Activated naive CD8-positive, alpha-beta T cell treated with anti-CD3 and anti-CD28 coated beads, Interleukin-2, amount 10 ng/mL, durations not matched to agents 7 days and 5 days (primary cell): ENCODE measurements at places on chromosomes 4 and X.

DNA sequence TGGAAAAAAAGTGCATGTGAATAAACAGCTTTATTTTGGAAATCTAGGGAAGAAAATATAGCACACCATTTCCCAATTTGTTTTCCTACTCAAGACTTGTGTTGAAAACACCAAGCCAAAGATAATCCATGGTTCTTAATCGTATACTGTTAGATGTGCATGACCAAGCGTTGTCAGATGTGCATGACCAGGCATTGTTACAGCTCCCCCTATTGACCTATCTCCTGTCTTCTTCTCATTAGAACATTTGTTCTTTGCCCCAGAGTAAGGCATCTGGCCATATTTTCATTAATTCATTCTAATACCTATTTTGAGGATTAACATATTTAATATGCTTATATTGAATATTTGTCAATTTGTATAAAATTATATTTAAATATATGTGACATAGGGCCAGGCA is 14.4 kb upstream of the VCX start:
- peaks cover 2% of the 10 kb centered on the region for H3K27me3 ChIP-seq
- no peak for DNase-seq
- no peaks in the 10 kb centered on the region for H3K36me3 ChIP-seq
- no peak overlapping the region for H3K27ac ChIP-seq
- H3K4me3 ChIP-seq: no peak overlapping the region

- peak overlapping the region; percentile 97 for H3K27ac ChIP-seq
- H3K4me3 ChIP-seq: peak overlapping the region; percentile 96
- peaks cover 12% of the 10 kb centered on the region for H3K36me3 ChIP-seq
Observed at GRCh38 chr4:145177906-145178538, 2.4 kb downstream of the OTUD4 start.

- H3K27ac ChIP-seq: no peak overlapping the region
- no peak for DNase-seq
- H3K4me3 ChIP-seq: no peak overlapping the region
- H3K27me3 ChIP-seq: no peaks in the 10 kb centered on the region
- no peaks in the 10 kb centered on the region for H3K4me1 ChIP-seq
Observed at GRCh38 chrX:140572724-140573123, 67.9 kb upstream of the SOX3 start.

- H3K36me3 ChIP-seq: peaks cover 50% of the 10 kb centered on the region
- peak; percentile 68 for DNase-seq
- H3K27me3 ChIP-seq: no peaks in the 10 kb centered on the region
- H3K4me3 ChIP-seq: peak overlapping the region; percentile 94
Observed at GRCh38 chr4:82372517-82373485, 990 bp downstream of the HNRNPD start.

DNA sequence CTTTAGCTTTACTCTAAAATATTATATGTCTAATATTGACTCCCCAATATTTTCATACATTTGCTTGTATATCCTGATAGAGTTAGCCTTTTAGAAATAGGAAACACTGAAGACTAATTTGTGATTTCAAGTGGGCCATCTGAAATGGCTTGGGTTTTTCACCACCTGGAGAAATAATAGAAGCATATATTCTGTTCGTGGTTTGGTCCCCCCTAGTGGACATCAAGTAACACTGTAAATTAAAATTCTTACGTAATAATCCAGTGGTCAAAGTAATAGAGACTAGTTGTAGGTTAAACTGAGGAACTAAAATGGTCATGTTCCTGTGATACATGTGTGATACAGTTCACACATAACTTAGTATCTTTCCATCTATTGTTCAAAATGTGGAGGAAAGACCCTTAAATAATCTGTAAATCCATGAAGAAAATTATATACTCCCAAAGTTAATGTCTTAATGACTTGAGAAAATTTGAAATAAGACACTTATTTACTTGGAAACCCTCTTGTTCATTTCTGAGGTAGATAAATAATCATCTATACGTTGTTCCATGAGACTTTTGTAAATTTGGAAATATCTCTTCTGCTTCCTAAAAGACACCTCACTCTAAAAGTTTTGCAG is 79.8 kb upstream of the SMARCAD1 start:
- no peak overlapping the region for H3K4me3 ChIP-seq
- H3K27me3 ChIP-seq: no peaks in the 10 kb centered on the region
- no peaks in the 10 kb centered on the region for H3K4me1 ChIP-seq
- H3K27ac ChIP-seq: no peak overlapping the region
- H3K36me3 ChIP-seq: no peaks in the 10 kb centered on the region

GRCh38 chr4:149531861-149532260 is 283.8 kb downstream of the IQCM start:
- no peaks in the 10 kb centered on the region for H3K27me3 ChIP-seq
- DNase-seq: no peak
- no peak overlapping the region for H3K27ac ChIP-seq
- H3K4me1 ChIP-seq: no peaks in the 10 kb centered on the region

DNA sequence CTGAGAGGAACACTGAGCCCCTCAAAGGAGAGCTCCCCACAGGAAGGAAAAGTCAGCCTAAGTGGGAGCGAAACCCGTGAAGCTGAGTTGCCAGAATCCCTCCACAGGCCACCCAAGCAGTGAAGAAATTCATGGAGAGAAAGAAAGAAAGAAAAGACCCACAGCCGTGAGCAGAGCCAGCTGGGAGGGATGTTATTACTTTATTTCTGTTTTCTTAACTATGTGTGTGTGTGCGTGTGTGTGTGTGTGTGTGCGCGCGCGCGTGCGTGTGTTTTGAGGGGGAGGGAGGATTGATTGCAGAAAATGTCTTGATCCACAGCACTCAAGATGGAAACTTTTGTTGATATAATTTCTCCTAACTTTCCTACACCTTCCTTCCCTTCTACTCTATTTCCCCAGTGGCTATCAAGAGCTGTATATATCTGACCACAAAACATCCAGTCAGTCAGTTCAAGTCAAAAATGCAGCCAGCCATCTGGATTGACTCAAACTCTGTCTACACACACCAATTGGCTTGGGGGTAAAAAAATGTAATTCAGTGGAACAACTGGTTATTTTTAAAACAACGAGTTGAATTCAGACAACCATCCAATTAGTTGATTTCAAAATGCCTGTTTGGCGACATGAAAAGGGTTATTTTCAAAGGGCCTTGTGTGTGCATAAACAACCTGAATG is 13.8 kb upstream of the GPC3 start:
- DNase-seq: no peak
- H3K4me3 ChIP-seq: no peak overlapping the region
- H3K36me3 ChIP-seq: no peaks in the 10 kb centered on the region
- no peak overlapping the region for H3K27ac ChIP-seq
- H3K27me3 ChIP-seq: peaks cover 3% of the 10 kb centered on the region
- no peaks in the 10 kb centered on the region for H3K4me1 ChIP-seq

- no peak for DNase-seq
- H3K27me3 ChIP-seq: no peaks in the 10 kb centered on the region
- peaks cover 17% of the 10 kb centered on the region for H3K36me3 ChIP-seq
- H3K4me3 ChIP-seq: no peak overlapping the region
- no peak overlapping the region for H3K27ac ChIP-seq
Observed at GRCh38 chr4:88745175-88745574, 47.5 kb upstream of the NAP1L5 start.

- no peak for DNase-seq
- H3K36me3 ChIP-seq: no peaks in the 10 kb centered on the region
- no peak overlapping the region for H3K27ac ChIP-seq
Observed at GRCh38 chr4:158071931-158072330, 100.9 kb downstream of the GASK1B start.

DNA sequence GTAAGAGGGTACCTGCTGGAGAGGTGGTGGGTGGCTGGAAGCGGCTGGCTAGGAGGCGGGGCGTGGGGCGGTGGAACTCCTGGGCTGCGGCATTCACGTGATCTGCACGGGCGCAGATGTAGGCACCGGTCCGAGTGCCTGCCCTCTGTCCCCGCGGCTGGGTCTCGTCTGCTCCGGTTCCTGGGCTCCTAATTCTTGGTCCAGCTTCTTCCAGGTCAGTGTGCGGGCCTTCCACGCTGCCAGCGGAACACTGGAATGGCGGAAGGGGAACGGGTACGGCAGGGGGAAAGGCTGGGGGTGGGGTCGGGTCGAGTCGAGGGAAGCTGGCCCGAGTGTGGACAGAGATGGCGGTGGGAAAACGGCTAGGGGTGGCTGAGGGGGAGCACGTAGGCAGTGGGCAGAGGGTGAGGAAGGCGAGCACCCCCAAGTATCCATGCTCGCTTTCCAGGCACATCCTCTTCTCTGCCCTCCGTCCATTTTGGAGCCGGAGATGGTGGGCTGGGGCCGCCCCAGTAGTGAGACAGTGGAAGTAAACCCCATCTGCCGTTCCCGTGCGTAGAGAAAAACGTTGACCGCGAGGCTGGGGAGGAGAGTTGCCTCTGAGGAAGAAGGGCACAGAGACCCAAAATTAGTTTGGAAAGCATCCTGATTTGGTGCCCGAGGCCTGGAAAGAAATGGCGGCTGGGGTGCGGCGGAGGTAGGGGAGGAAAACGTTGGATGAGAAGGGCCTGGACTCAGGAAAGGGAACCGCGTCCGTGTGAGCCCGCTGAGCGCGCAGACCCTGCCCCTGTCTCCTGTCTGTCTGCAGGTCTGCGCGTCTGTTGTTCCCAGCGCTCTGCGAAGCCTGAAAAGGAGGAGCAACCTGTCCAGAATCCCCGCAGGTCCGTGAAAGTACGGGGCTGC is at the start of gene TCEAL4:
TCEAL4 (plus strand) TSS at position 105 of the 903 bp plus-strand sequence. CDS start 1,161 bp downstream, outside the sequence.
- peak; percentile 35 for DNase-seq
- H3K36me3 ChIP-seq: no peaks in the 10 kb centered on the region
- H3K27ac ChIP-seq: no peak within 1 kb of the TSS
- H3K4me3 ChIP-seq: peak within 1 kb of the TSS; percentile 81
- H3K27me3 ChIP-seq: peaks cover 4% of the 10 kb centered on the region
- H3K4me1 ChIP-seq: no peaks in the 10 kb centered on the region

- H3K27ac ChIP-seq: peak overlapping the region; percentile 38
- peaks cover 14% of the 10 kb centered on the region for H3K4me1 ChIP-seq
- H3K4me3 ChIP-seq: no peak overlapping the region
- DNase-seq: peak; percentile 34
Observed at GRCh38 chr4:1208266-1208961, 36.0 kb upstream of the SPON2 start.

DNA sequence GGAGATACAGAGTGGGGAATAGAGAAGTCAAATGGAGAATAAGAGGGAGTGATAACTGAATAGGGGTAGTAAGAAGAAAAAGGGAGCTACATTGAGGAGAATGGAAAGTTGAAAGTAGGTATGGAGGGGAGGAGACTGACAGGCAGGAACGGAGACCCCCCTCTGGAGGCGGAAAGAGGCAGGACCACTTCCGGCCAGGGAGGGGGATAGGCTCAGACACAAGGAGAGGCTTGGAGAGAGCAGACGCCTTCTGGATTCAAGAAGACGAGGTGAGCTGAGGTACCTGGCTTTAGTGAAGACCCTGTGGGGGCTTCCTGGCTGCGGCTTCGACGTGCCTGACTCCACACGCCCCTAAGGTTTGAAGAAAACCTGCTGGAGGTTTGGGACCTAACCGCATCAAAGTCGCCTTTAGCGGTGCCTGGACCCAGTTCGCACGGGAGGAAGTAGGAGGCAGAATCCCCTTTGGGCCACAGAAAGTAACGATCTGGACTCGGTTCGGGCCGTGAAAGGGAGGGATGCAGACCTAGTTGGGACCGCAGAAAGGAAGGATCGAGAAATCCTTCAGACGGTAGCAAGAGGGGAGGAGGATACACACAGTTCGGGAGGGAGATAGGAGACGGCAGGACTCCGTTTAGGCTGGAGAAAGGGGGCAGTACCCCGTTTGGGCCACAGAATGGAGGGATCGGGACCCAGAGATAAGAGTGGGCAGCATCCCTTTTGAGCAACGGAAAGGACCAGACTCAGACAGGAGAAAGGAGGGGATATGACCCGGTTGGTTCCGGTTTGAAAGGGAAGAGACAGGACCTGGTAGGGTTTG is at the start of gene TRO:
TRO (plus strand) TSS at position 215 of the 817 bp plus-strand sequence. CDS start 1,423 bp downstream, outside the sequence.
- peaks cover 2% of the 10 kb centered on the region for H3K27me3 ChIP-seq
- peaks cover 10% of the 10 kb centered on the region for H3K4me1 ChIP-seq
- DNase-seq: peak; percentile 28

GRCh38 chrX:53287493-53288138 is 6.2 kb upstream of the IQSEC2 start:
- peak; percentile 39 for DNase-seq

DNA sequence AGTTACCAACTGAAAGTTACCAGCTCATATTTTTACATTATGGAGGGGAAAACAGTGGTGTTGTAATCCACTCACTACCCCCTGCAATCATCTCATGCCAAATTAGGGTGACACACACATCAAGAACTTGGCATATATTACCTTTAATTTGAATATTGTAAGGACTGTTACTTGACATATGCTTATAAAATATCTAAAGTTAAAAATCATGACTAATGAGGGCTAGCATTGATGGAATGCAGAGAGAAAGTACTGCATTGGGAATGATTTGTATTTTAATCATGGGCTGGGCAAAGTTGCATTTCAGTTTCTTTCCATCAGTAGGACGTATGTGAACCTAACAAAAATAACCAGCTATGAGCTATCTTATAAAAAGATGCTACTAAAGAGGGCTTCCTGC is 517.5 kb upstream of the GRIA3 start:
- DNase-seq: no peak
- no peak overlapping the region for H3K27ac ChIP-seq
- no peaks in the 10 kb centered on the region for H3K36me3 ChIP-seq
- no peak overlapping the region for H3K4me3 ChIP-seq
- no peaks in the 10 kb centered on the region for H3K4me1 ChIP-seq
- H3K27me3 ChIP-seq: no peaks in the 10 kb centered on the region

- no peaks in the 10 kb centered on the region for H3K27me3 ChIP-seq
- no peak overlapping the region for H3K4me3 ChIP-seq
- peaks cover 7% of the 10 kb centered on the region for H3K36me3 ChIP-seq
- no peak for DNase-seq
- H3K27ac ChIP-seq: no peak overlapping the region
Observed at GRCh38 chr4:83356899-83357661, 22.4 kb upstream of the HPSE start.

GRCh38 chr4:53023677-53024299 is 161.7 kb downstream of the RASL11B start:
- no peak for DNase-seq
- H3K27ac ChIP-seq: no peak overlapping the region
- H3K4me3 ChIP-seq: no peak overlapping the region

GRCh38 chr4:8744083-8744805 is 127.4 kb downstream of the HMX1 start:
- H3K4me1 ChIP-seq: no peaks in the 10 kb centered on the region
- no peaks in the 10 kb centered on the region for H3K36me3 ChIP-seq
- H3K27me3 ChIP-seq: no peaks in the 10 kb centered on the region
- no peak for DNase-seq

DNA sequence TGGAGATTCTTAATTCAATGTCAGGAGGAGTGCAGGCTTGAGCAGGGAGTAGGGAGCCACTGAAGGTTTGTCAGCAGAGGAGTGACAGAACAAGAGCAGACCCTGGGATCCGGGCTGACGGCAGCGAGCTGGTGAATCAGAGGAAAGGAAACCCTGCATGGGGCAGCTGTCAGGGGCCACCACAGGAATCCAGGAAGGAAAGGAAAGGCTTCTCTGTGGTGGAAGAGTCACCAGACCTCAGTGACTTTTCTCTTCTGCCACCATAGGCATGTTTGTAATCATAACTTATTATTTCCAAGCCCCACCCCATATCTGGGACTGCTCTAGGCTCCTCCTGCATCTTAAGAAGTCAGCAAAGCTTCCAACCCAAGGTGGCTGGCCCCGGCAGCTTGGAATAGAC is 150.9 kb downstream of the BCOR start:
- H3K4me1 ChIP-seq: peaks cover 8% of the 10 kb centered on the region
- H3K36me3 ChIP-seq: no peaks in the 10 kb centered on the region
